NCI-H1694 treated with DMSO at 0.1 percent for 48 hours (cell line): ENCODE measurements at places on chromosomes 13 and 19.

GRCh38 chr19:18697680-18698079 lies 14.2 kb downstream of the CRTC1 start:
- DNase-seq: no peak

DNA sequence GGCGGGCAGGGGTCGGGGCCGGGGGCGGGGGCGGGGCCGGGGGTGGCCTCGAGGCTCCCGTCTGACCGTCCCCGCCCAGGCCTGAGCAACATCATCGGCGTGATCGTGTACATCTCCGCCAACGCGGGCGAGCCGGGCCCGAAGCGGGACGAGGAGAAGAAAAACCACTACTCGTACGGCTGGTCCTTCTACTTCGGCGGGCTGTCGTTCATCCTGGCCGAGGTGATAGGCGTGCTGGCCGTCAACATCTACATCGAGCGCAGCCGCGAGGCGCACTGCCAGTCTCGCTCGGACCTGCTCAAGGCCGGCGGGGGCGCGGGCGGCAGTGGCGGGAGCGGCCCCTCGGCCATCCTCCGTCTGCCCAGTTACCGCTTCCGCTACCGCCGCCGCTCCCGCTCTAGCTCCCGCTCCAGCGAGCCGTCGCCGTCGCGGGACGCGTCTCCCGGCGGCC lies 9.4 kb upstream of the CACNG6 start:
- DNase-seq: no peak

GRCh38 chr19:8391198-8392016 lies 1.2 kb downstream of the RAB11B start:
- no peak for DNase-seq

DNA sequence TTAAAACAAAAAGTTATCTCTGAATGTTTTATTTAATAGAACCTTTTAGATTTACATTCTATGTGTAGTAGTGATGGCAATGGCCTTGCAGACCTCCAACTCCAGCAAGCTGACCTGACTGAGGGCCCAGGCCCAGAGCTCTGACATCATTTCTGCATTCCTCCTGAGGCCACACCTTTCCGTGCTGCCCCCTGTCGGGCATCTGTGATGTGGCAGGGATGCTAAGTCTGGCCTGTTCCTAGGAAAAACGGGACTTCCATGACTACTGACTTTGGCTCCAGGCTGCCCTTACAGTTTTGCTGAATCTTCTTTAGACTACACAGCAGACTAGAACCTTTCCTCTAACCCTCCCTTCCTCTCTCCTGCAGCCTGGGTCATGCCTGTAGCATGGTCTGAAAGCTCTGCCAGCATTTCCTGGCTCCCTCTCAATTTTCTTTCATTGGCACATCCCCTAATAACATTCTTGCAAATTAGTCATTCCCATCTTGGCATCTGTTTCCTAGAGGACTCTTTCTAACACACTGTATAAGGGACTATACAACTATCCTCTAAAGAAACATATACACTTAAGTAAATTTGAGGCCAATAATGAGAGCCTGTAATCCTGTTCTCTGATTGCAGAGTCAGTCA lies 249.1 kb downstream of the GPC5 start:
- peak; percentile 7 for DNase-seq
